ENCODE measurements at places on chromosomes 5 and 9.

- no peak for DNase-seq
Observed at GRCh38 chr9:15307523-15307841, 466 bp upstream of the TTC39B start.

DNA sequence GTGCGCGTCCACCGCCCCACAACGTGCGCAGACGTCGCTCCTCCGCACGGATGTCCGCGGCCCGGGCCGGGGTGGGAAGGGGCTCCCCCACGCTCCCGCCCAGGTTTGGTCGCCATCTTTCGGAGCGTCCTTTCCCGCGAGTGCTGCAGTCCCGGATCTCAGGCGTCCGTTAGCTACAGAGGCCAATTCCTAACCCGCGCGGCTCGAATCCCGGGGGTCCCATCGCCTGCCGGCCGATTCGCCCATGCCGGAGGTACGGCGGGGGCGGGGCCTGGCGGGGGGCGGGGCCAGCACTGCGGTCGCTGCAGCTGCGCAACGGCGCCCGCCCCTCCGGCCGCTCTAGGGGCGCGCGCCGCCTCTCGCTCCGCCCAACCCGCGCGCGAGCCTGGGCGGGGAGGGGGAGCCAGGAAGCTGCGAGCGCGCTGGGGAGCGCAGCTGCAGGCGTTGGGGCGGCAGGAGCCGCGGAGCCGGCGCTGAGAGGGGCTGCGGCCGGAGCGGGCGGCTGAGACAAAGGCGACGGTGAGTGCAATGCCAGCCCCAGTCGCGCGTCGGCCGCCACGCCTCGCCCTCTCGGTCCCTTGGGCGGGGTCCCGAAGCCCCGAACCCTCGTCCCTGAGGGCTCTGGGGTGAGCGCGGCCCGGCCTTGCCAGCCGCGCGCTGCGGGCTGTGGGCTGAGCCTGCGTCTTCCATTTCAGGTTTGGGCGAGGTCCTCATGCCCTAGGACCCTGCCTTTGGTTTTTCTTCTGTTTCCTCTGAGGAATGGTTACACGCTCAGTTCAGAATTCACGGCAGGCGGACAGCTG, at the start of gene CDC42SE2:
TSS of gene CDC42SE2 (plus strand) at position 406 of the 803 bp plus-strand sequence. CDS start 95,441 bp downstream, outside the sequence.
- no peak for DNase-seq

- DNase-seq, result no peak
Observed at GRCh38 chr9:124347206-124347967, 67.9 kb downstream of the PSMB7 start.

DNA sequence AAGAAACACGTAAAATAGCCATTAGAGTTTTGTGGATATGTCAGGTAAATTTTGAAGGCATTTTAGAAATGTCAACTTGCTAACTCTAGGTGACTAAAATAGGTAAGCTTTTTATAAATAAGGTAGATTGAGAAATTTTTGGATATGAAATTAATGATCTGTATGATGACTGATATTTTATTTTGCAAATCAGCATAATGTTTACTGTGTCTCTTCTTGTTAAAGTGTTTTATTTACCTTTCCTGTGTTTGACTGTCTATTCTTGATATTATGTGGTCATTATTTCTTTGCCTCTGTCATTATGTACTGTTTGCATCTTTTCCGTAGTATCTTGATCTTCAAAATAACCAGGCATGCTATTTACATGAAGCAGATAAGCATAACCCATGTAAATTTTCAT, 58.4 kb downstream of the ZCCHC7 start:
- DNase-seq, result no peak

GRCh38 chr5:141260458-141261237, 15.5 kb downstream of the PCDHB15 start:
- no peak for DNase-seq

DNA sequence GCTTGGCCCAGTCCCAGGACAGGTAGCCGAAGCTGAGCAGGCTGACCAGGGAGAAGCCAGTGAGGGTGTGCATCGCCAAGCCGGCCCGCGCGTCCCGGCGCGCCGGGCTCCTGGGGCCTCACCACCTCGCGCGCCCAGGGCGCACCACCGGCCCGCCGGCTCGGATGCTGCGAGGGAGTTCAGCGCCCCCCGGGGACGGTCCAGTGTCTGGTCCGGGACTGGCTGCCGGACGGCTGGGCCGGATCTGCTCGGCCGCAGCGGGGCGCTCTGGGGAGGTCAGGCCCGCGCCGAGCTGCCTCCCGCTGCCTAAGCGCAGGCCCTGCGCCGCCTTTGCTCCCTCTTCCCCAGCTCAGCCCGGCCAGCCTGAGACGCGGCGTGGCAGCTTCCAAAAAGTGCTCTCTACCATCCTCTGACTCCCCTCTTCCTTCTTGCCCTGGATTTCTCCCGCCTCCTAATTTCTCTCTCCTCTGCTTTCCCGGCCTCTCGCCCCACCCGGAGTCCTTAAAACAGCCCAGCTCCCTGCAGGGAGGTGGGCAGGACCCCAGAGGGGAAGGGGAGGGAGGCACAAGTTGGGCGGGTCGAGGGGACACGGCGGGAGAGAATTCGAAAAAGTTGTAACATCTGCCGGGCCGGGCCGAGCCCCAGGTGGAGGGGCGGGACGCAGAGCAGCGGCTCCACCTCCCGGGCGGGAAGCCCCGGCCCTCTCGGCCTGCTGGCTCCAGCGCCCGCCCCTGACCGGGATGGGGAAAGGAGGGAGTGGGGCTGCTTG, at the start of gene ARSI:
TSS of gene ARSI (minus strand) at position 605 of the 769 bp plus-strand sequence. CDS start at position 73, 532 bp downstream.
- DNase-seq, result peak; percentile 23

Data from kidney epithelial cell (primary cell).